ENCODE measurements at places on chromosomes 3 and 15.

DNA sequence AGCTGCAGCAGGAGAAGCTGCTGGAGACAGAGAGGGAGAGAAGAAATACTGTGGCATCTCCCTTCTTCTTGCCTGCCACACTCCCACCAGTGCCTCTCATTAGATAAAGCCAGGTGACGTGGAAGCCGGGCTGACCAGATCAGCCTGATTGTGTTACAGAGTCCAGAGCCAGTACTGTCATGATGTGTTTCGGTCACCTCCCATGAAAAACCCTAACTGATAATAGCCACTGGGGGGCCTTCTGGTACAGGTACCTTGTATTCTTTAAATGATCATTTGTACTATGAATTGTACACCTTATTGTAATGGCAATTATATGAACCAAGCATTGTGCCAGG lies 125.8 kb upstream of the TMEM108 start:
- no peak for DNase-seq

GRCh38 chr15:78455749-78456148 lies 17.7 kb downstream of the IREB2 start:
- no peak for DNase-seq

DNA sequence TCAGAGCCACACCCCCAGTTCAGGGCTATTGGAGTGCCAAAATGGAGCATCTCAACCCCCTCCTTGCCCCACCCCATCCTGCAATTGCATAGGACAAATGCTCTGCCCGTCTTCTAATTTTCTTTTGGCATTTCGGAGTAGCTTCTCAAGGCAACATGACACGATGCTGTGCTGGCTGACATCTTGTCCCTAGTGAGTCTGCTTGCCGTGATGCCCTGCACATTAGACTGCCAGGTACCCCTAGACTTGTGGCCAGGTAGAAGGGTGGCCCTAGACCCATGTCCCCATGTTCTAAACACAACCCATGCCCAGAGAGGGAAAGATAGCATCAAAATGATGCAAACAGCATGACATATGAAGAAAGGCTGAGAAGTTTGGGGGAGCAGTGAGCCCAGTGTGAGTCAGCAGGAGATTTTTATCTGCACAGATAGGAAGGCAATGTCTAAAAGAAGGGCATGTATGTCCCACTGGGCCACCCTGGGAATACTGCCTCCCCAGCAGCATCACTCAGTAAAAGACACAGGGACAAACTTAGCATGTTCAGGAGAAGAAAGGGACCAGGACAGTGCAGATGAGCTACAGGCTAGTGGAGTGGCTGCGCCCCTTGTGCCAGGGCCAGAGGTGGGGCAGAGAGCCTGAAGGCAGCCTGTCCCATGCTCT lies 36.8 kb downstream of the CA12 start:
- no peak for DNase-seq

- DNase-seq: no peak
Observed at GRCh38 chr3:8488411-8488810, 13.2 kb upstream of the LMCD1 start.

GRCh38 chr15:66188464-66188863 lies 65.1 kb downstream of the MEGF11 start:
- DNase-seq: no peak

DNA sequence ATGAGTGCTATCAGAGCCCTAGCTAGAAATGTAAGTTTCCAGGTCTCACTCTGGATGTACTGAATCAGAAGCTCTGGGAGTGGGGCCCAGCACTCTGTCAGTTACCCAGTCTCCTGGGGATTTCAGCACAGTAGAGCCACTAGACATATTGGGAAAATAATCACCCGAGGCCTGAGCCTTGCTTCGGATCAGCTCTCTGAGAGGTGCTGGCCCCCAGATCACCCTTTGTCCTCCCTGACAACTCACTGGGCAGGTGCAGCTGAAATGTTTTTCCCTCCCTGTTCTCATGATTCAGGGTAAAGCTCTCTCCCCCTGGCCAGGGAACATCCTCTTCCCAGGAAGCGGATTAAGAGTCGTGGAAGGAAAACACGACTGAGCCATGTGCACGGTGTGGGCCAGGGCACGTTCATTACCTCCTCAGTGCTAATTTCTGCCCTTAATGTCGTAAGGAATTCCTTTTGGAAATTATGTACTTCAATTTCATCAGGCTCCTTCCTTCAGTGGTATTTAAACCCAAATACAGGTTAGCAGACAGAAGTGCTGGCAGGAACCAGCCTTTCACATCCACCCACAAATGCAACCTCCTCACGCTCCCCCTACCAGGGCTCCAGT lies 296.7 kb upstream of the LYSMD4 start:
- no peak for DNase-seq

GRCh38 chr15:59550530-59550929 lies 61.1 kb upstream of the GCNT3 start:
- DNase-seq: no peak

GRCh38 chr3:171840811-171841619 lies 2.1 kb upstream of the TMEM212 start:
- DNase-seq: no peak

DNA sequence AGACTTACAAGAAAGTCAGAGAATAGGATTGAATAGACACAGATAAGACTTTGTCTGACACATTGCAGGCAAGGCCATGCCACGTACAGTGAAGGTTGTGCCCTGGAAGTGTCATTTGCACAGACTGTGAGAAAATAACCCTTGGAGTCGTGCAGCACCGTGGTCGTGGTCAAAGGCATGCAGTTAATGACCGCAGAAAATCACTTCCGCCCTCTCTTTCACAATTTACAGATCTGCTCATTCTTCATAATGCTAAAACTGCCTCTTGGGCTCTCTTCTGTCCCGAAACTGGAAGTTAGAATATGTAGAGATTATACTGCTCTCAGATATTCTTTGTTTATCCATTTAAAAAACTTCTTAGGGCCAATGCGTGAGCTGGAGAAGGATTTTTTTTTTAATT lies 73.2 kb upstream of the CTXND1 start:
- no peak for DNase-seq

GRCh38 chr3:130950124-130950523 lies 56.2 kb downstream of the ATP2C1 start:
- no peak for DNase-seq

Data from cortex of kidney (tissue), 1 donor.